ENCODE measurements at places on chromosomes 5 and 9.
A peak's percentile ranks its signal among the peaks of the same experiment; 100 is the strongest.

DNA sequence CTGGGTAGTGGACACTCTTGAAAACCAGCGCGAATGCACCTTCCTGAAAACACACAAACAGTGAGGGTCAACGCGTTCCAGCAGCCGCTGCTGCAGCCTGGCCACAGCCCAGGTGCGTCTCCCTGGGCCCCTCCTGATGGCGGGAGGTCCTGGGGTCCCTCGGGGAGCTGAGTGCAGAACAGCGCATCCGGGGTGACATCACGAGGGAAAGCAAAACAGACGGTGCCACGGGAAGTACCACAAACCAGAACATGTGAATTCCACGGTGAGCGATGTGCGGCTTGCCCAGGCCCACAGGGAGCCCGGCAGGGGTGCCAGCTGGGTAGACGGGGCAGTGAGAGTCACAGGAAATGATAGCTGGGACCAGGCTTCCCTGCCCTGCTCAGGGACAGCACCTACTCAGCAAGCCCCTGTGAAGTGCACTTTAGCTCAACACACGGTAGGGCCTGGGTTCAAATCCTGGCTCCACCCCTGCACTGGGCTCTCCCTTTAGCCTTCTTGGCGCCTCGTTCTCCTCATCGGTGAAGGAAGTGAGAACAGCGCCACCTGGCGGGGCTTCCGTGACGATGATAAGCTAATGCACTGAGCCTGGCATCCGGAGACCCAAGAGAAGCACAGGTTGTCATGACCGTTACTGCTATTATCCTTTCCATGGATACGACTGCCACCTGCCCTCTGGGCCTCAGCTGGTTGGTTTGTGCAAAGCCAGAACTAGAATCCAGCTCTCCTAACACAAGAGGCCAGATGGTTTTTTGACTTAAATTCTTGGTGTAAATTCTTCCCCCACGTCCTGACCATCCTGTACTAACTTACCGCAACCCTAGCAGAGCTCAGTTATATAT is 24.6 kb downstream of the GFPT2 start:
- peak; percentile 83 for DNase-seq

DNA sequence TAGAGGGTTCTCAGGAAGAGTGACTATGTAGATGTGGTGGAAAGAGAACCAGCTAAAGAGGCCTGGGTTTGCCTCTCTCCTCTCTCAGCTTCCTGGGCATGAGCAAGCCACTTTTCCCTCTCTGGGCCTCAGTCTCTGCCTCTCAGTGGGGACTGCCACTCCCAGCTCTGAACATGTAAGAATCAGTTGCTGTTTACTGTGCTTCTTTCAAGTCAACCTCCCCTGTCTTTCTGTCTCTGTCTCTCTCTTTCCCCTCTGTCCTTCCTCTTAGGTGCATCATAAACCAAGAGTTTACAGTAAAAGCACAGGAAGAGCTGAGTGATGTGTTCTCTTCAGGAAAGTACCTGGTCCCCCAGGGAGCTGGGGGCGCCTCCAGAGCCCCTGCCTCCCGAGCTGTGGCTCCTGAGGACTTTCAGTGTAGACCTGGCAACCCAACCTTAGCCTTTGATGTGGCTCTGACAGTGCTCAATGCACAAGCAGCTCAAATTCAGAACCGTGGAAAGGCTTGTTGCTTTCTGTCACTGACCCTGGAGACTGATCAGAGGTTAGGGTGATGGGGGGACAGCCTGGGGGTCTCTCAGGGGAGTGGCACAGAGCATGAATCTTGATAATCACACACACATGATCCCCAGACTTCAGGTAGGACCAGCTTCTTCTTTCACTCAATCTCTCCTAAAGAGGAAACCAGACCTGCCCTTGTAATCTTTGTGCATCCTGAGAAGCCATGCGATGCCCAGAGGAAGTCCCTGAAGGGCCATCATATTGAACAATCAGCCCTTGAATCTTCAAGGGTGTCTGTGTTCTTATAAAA is 59.4 kb upstream of the TNFSF8 start:
- DNase-seq = no peak

GRCh38 chr9:96139592-96140295 is 162.2 kb downstream of the HSD17B3 start:
- DNase-seq = peak; percentile 65

DNA sequence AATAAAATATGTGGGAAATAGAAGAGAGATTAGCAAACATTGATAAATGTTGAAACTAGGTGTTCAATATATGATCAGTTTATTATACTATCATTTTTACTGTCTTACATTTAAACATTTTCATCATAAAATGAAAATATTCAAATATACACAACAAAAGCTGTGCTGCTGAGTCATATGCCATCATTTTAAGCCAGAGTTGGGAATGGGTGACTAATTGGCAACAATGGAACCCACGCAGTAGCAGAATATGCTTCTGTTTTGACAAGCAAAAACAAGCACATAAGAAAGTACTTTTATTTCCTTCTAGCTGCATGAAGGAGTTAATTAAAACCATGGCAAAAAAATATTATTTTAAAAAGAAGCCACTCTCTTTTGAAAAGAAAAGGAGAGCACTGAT is 340.0 kb upstream of the EDIL3 start:
- DNase-seq = peak; percentile 46

DNA sequence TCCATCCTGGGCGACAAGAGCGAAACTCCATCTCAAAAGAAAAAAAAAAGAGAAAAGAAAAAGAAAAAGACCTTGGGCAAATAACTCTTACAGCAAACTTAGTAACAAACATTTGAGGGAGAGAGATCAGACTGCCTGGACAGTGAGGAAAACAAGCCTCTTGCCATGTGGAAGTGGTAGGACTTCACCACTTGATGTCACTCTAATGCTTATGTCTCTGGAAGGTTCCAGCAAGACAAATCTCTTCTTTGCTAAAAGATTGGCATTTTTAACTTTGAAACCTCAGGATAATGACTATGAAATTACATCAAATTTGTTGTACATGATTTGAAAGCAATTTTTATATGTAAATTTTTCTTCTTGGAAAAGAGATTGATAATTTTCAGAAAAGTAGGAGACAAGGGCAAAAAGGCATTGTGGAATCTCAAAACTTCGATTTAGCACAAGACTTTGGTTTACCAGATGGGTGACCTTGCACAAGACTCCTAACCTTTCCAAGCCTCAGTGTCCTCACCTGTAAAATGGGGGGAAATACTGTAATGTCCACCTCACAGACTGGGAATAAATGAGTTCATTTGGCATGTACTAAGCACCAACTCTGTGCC is 5.4 kb downstream of the ACTL7B start:
- peak; percentile 37 for DNase-seq

GRCh38 chr9:2241836-2242741 is 226.9 kb downstream of the SMARCA2 start:
- DNase-seq = peak; percentile 93

- DNase-seq = peak; percentile 48
Observed at GRCh38 chr5:176810687-176811501, 535 bp downstream of the UNC5A start.

DNA sequence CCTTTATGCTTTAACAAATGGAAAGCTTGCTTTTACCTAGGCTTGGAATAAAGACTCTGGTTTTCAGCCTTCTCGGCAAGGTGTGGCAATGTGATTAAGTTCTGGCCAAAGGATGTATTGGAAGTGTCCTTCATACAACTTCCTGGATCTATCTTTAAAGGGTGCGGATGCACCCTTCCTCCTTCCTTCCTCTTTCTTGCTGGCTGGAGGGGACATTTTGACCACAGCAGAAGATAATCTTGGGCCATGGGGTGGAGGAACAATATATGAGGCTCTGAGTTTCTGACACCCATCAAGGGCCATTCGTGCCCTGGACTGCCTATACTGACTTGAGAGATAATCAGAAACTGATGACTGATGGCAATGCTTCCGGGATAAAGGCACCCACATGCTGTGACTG is 145.7 kb downstream of the ACER2 start:
- peak; percentile 35 for DNase-seq

DNA sequence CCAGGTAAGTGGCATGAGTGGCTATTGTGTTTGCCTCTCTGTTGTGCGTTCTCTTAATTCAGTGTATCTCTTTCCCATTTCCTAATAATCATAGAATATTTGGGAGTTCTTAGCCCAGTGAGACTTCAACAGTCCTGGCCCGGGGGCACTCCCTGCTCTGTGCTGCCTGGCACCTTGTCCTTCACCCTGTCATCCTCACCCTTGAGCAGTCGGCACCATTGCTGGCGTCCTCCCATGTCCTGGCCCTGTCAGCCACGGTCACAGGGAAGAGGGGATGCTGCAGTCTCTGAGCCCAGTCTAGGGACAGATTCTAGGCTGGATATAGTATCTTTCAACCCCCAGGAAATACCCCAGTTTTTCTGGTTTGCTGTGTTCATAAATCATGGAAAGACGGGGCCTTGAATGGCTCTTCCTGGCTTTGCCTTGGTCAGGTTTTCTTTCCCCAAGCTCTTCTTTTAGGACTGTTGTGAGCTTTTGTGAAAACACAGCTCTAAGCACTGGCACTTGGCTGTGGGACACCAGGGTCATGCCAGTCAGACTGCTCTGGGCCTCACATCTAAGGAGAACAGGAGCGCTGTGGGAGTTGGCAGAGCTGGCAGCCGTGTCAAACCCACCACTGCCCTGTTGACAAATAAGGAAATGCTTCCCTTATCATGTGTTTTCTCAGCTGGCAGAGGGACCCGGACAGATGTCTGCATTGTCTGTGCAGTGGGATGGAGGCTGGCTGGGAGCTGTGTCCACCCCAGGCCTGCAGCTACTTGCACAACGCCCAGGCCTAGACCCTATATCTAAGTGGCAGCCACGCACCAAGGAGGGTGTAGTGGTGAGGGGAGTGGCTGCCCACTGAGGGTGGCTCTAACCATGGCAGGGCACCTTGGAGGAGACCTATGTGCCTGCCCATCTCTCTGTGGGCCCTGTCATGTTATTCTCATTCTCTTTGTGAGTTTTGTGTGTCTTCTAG is 378.6 kb downstream of the ICE1 start:
- DNase-seq = no peak

GRCh38 chr9:105051897-105052296 is 123.9 kb upstream of the ABCA1 start:
- DNase-seq = no peak

DNA sequence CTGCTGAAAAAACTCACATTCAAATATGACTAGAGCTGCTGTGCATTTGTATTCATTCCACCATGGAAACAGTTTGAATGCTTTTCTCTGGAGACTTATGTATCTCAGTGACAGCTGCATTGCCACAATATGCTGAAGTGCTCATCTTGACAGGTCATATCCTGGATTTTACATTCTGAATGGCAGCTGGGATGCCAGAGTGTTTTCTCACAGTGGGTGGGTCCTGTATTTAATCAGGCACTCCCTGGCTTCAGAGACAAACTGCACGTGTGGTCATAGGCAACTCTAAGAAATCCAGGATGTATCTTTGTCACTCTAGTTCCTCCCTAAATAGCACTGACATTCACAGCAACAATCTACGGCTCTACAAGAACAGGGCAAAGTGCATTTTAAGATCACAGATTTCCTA is 75.6 kb downstream of the ST8SIA4 start:
- no peak for DNase-seq

DNA sequence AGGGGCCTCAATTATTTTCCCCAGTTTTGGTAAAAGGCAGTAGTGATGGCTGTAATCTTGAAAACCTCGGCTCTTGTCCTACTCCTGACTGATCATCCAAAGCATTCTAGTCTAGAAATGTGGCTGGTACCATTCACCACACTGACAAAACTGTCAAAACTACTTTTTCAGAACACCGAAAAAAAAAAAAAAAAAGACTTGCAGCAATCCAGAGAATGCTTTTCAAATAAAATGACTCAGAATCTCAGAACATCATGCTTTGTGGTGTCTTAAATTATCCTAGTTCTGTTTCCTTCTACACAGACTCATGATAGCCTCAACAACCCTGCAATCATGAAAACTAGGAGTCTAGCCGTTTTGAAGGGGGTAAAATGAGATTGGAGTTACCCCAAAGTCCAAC is 13.4 kb downstream of the SLC28A3 start:
- DNase-seq = no peak

DNA sequence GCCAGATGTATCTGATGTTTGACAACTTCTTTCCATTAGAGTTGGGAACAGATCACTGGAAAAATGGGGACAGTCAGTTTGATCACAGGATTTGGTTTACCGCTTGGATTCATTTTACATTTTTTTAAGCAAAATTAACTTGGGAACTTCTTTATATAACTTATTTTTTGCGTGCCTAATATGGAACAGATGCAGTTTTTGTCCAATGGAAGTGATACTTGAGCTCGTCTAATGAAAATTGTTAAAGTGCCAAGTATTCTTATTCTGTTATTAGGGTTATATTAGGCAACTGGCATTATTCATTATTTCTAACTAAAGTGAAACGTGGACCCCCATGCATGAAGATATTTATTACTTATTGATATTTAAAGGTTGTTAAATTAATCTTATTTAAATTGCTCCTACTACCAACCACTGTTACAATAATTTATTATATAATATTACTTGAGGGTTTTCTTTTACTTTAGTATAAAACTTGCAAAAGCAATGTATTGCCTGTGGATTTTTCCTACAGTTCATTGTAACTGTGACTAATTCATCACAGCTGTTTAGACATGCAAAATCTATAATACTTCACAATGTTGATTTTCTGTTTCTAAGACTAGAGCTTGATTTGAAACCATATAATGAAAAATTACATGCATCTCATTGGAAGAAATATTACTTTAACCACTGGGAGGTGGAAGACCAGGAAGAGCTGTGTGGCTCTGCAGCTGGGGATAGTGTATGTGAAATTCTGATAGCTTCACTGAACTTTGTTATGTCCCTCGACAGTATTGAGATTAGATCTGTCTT is 787.3 kb upstream of the WWC1 start:
- DNase-seq = no peak

GRCh38 chr5:142259758-142260157 is 65.1 kb downstream of the SPRY4 start:
- DNase-seq = no peak

GRCh38 chr9:131031005-131031641 is 22.1 kb downstream of the LAMC3 start:
- no peak for DNase-seq

GRCh38 chr9:38195737-38196161 is 126.7 kb upstream of the SHB start:
- no peak for DNase-seq

- no peak for DNase-seq
Observed at GRCh38 chr5:148984345-148984744, 78.5 kb downstream of the SH3TC2 start.

- DNase-seq = no peak
Observed at GRCh38 chr9:16884373-16884772, 13.9 kb upstream of the BNC2 start.

- no peak for DNase-seq
Observed at GRCh38 chr5:141742866-141743851, 61.1 kb upstream of the ARAP3 start.

DNA sequence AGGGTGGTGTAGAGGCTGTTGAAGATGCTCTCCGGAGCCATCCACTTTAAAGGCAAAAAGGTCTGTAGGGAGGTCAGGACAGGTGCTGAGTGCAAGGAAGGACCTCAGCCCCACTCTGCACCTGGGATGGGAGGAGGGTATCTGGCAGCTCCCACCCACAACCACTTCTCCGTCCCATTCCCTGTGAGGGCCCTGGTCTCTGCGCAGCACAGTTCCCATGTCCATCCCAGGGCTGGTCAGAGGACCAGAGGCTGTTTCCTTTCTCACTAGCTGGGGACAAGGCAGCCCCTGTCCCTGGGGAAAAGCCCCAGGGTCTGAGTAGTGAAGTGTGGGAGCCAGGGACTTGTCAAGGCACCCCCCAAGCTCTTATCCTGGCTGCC is 33.7 kb upstream of the CSF1R start:
- DNase-seq = no peak

GRCh38 chr5:134525683-134526482 is 413 bp downstream of the JADE2 start:
- DNase-seq = peak; percentile 87

Measured in Ammon's horn (tissue), 1 donor.